ENCODE measurements at places on chromosomes 11 and 22. TPM values are rescaled to one million over a fixed set of nuclear protein-coding genes. Genes with fewer than 3 reads are reported as not detected.

Gene KLHDC7B
- 3.7 TPM for total RNA-seq

Gene TMEM121B
- total RNA-seq: 1.4 TPM

Gene NXPE4
- not detected for total RNA-seq

Gene PTGDR2
- 1.1 TPM for total RNA-seq

Gene ADAMTS8
- 2.5 TPM for total RNA-seq

Gene MUC15
- total RNA-seq: not detected

Measured in spleen (tissue), 13 donors.